ENCODE measurements at places on chromosomes 6 and 20. TPM values are rescaled to one million over a fixed set of nuclear protein-coding genes. Genes with fewer than 3 reads are reported as not detected.

DNA sequence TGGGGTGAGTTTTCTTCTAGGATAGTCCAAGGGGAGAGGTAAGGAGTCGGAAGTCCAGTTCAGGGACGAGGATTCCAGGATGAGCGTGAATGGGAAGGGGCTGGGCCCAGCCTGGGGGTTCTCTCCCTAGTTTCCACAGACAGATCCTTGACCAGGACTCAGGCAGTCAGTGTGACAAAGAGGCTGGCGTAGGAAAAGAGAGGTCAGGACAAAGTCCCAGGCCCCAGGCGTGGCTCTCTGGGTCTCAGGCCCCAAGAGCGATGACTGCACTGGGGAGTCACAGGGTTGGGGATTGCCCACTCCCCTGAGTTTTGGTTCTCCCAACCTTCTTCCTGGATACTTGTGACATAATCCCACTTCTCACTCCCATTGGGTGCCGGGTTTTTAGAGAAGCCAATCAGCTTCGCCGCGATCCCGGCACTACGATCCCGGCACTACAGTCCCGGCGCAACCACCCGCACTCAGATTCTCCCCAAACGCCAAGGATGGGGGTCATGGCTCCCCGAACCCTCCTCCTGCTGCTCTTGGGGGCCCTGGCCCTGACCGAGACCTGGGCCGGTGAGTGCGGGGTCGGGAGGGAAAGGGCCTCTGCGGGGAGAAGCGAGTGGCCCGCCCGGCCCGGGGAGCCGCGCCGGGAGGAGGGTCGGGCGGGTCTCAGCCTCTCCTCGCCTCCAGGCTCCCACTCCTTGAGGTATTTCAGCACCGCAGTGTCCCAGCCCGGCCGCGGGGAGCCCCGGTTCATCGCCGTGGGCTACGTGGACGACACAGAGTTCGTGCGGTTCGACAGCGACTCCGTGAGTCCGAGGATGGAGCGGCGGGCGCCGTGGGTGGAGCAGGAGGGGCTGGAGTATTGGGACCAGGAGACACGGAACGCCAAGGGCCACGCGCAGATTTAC is 46.2 kb upstream of the TRIM26 start:
- peak; percentile 70 for DNase-seq

The EGFL8 gene
- 16.1 TPM for total RNA-seq

The ACAT2 gene
- total RNA-seq = 8.2 TPM

GRCh38 chr6:32761072-32761471 is 2.3 kb downstream of the HLA-DQB2 start:
- DNase-seq = no peak

The CRISP1 gene
- not detected for total RNA-seq

The TMEM244 gene
- not detected for total RNA-seq

- DNase-seq = no peak
These were observed 15.0 kb downstream of the ALDH8A1 start for GRCh38 chr6:134934793-134935485.

GRCh38 chr6:129353067-129353466 is 356.9 kb downstream of the ARHGAP18 start:
- peak; percentile 14 for DNase-seq

The DEFB124 gene
- total RNA-seq = not detected

DNA sequence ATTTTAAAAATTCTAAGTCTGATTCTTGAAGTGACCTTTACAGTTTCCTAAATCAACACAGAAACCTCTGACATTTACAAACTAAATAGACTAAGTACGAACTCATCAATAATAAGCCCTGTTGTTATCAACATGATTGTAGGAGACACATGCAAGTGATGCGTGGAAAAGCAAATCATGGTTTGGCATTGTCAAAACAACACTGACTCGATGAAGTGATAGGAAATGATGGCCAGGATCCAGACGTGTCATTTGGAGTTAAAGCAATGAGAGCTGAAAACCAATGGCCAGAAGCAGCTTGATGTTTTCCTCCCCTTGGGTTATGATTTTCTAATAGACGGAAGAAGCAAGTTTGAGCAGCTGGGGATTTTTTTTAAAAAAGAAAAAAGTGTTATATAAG is 117.4 kb upstream of the FAM184A start:
- no peak for DNase-seq

The BTNL2 gene
- not detected for total RNA-seq

- no peak for DNase-seq
These were observed 117.7 kb downstream of the KIF13A start for GRCh38 chr6:17869753-17870050.

GRCh38 chr6:11973238-11973637 is 38.9 kb upstream of the HIVEP1 start:
- no peak for DNase-seq

Measured in transverse colon (tissue), 4 donors.